T follicular helper cell (primary cell): ENCODE measurements at places on chromosomes 2 and 18.

DNA sequence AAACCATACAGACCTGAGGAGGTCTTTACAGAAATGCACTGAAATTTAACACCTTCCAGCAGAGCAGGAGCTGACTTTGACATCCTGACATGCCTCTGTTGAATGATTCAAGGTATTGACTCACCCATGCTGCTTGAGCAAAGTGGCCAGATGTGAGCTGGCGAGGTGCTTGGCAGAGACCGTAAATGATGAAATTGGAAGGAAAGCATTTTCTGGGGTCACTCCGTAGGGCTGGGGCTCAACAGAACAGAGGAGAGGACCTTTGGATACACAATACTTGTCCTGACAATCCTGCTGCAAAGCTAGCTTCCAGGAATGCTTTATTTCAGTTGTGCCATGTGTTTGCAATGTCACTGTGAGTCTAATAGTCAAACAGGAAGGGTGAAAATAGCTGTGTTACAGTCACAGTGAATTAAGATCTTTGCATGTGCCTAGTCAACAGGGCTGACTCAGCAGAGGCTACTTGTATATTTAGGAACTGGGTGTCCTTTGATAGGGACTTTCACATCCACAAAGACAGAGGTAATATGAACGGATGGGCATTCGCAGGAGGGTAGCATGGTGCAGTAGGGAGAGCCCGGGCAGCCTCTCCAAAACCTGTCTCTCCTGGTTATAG lies 31.6 kb upstream of the NCK2 start:
- DNase-seq: no peak

DNA sequence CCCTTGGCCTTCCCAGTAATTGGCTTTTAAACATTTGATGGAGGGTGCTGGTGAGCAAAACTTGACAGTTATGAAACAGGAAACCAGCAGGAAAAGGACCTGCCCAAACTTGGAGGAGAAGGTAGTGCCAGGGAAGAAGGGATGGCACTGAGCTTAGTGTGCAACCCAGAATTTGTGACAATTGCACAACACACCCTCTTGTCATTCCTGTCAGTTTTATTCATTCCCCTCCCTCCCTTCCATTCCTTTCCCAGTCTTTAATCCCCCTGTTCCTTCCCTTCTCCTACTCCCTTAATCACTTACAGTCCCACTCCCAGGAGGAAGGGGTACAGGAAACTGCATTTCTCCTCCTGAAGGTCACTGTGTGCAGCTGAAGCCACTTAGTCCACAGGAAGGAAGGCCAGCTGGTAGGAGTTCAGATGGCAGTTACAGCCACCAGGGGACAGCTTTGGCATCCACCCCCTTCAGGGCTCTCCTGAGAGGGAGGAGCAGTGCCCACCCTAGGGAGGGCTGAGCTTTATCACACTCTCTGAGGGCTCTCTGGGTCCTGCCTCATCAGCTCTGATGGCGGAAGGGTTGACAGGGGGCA lies 24.0 kb upstream of the SIGLEC15 start:
- no peak for DNase-seq

DNA sequence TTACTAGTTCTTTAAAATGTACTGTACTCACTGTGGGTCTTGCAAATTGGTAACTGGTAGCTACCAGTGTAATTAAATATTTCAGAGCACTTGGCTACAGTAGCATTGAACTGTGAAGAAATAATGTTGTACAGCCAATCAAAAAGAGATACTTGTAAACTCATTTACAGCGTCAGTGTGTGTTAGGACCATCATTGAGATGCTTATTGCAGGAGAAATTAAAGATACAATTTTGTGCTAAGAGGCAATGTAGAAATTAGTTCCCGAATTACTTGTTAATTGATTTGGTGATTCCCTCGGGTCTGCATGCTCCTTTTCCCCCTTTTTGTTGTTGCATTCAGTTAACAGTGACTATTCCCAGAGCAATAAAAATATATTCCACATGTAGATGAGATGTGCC lies 330.5 kb downstream of the AGAP1 start:
- no peak for DNase-seq

GRCh38 chr2:18991177-18992168 lies 366.9 kb downstream of the OSR1 start:
- DNase-seq: no peak

DNA sequence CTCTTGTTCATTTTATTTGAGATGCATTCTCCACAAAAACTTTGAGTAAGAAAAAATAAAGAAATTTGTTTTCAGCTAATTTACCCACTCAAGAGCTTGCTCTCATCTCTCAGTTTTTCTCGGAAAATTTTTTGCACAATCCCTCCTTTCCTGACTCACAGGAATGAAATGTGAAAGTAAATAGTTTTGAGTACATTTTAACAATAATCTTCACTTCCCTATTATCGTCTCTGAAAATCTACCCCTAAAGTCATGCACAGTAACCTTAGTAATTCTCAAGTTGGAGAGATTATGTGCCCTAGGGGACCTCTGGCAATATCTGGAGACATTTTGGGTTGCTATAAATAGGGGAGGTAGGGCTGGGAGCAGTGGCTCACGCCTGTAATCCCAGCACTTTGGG lies 2.6 kb downstream of the CYB5A start:
- DNase-seq: no peak

- no peak for DNase-seq
Measured at GRCh38 chr2:181164699-181165098, 184.3 kb downstream of the UBE2E3 start.

DNA sequence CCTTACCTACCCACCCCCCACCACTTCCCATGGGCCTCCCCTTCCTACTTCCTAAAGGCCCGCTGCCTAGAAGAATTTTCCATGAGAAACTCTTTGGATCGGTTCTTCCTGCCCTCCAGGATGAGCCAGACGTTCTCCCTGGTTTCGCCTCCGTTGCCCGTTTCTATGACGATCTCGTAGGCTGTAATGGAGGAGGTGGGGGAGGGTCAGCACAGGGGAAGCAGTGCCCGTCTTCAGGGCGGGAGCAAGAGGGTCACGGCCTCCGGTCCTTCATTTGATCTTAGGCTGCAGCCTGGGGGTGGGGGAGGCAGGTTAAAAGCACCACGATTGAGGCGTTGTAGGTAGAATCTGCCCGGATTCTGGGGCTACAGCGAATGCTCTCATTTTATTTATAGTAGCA lies 172.0 kb downstream of the LOXHD1 start:
- no peak for DNase-seq

- DNase-seq: no peak
Measured at GRCh38 chr2:95278051-95278471, 3.8 kb downstream of the PROM2 start.

DNA sequence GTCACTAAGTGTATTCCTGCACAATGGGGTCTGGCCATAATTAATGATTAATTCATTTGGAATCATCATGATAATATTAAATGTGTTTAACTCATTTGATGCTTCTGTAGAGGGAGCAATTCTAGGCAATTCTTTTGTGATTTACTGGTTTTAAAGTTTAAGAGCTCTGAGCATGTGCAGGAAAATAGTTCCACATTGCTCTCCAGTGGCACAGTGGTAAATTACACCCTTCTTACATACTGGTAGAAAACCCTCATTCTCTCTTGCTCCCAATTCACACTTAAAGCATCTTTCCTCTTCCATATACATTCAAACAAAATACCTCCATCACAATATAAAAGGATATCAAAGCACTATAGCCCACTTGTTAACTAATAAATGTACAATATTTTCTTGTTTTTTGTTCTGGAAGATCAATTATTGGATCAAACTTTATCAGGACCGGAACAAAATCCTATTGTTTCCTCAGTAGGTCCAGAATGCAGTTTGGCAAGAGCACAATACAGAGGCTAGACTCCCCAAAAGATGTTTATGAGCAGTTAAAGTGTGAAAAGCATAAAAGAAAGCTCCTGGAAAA lies 844.3 kb downstream of the MBD2 start:
- no peak for DNase-seq

- no peak for DNase-seq
Measured at GRCh38 chr18:10124967-10125366, 211.2 kb downstream of the VAPA start.

DNA sequence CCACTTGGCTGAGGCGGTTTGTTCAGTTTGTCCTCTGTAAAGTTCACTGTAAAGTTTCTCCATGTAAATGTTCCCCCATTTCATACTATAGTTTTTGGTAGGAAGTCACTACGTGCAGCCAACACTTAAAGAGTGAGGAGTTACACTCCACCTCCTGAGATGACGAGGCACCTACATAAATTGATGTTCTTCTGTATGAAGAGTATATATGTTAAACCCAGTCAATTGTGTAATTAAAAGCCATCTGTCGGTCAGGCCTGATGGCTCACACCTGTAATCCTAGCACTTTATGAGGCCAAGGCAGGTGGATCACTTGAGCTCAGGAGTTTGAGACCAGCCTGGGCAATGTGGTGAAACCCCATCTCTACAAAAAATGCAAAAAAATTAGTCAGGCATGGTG lies 7.6 kb downstream of the PIGN start:
- DNase-seq: no peak

GRCh38 chr2:37916512-37917082 lies 8.5 kb upstream of the RMDN2 start:
- no peak for DNase-seq
